ENCODE measurements at places on chromosomes 2 and 18. TPM values are rescaled to one million over a fixed set of nuclear protein-coding genes. Genes with fewer than 3 reads are reported as not detected.
A peak's percentile ranks its signal among the peaks of the same experiment; 100 is the strongest.

- H3K27me3 ChIP-seq, result no peaks in the 10 kb centered on the region
- H3K36me3 ChIP-seq, result no peaks in the 10 kb centered on the region
- no peak for DNase-seq
- H3K4me1 ChIP-seq, result no peaks in the 10 kb centered on the region
- H3K27ac ChIP-seq, result no peak overlapping the region
These were observed 175.3 kb upstream of the TCF4 start for GRCh38 chr18:55763298-55763697.

Gene TUBB8B
- total RNA-seq, result not detected

Gene EPB41L3
- total RNA-seq, result 10.9 TPM

DNA sequence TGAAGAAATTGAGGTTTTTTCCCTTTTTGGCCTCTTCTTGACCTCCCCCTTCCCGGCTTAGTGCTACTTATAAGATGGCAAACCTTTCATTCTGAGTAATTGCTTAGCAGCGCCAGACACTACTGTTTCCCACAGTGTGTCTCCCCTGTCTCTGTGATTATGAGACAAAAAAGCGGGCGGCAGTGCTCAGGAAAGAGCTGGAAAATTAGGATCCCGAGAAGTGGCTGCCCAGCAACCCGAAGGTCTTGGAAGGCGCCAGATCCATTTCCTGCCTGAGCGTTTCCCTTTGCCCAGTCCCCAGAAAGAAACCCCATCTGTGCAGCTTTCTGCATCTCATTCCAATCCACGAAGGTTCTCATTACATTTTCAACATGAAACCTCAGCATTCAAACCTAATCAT lies 191.9 kb upstream of the APCDD1 start:
- no peak overlapping the region for H3K27ac ChIP-seq
- no peak overlapping the region for H3K4me3 ChIP-seq
- H3K36me3 ChIP-seq, result no peaks in the 10 kb centered on the region
- no peak for DNase-seq

- H3K36me3 ChIP-seq, result no peaks in the 10 kb centered on the region
- DNase-seq, result no peak
These were observed 569.0 kb upstream of the SYT4 start for GRCh38 chr18:43846299-43846698.

DNA sequence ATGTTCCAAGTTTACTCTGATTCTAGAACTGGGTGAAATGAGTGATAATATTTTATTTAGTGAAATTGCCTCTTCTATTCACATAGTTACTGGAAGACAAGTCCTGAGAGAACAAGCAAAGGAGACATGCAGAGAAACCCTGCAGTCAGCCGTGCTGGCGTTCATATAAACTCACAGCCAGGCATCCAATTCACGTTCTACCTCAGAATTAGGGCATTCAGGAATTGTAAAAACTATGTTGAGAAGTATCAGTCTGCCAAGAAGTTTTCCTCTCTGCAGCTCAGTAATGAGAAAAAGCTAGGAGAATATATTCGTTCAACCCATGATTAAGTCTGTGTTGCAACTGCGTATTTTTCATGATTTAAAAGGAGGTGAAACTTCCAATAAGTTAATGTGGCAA lies 156.2 kb upstream of the DSEL start:
- no peaks in the 10 kb centered on the region for H3K27me3 ChIP-seq
- H3K4me1 ChIP-seq, result no peaks in the 10 kb centered on the region
- no peak overlapping the region for H3K4me3 ChIP-seq
- no peak for DNase-seq
- H3K36me3 ChIP-seq, result no peaks in the 10 kb centered on the region

- no peak for DNase-seq
- H3K4me3 ChIP-seq, result no peak overlapping the region
- no peak overlapping the region for H3K27ac ChIP-seq
- no peaks in the 10 kb centered on the region for H3K36me3 ChIP-seq
These were observed 8.9 kb downstream of the SH2D6 start for GRCh38 chr2:85427300-85427835.

Gene CNOT11
- 46.8 TPM for total RNA-seq

- no peaks in the 10 kb centered on the region for H3K27me3 ChIP-seq
- no peaks in the 10 kb centered on the region for H3K36me3 ChIP-seq
- no peak overlapping the region for H3K27ac ChIP-seq
- H3K4me1 ChIP-seq, result no peaks in the 10 kb centered on the region
These were observed 1337.6 kb upstream of the SLC39A10 start for GRCh38 chr2:194319222-194319992.

GRCh38 chr2:235045336-235045972 lies 93.6 kb downstream of the SH3BP4 start:
- DNase-seq, result no peak
- H3K36me3 ChIP-seq, result no peaks in the 10 kb centered on the region
- peak overlapping the region; percentile 19 for H3K4me3 ChIP-seq

Gene SGPP2
- total RNA-seq, result 1.7 TPM

Gene ATP6V1B1
- total RNA-seq, result not detected

- DNase-seq, result no peak
- H3K4me3 ChIP-seq, result no peak overlapping the region
- H3K27ac ChIP-seq, result no peak overlapping the region
These were observed 39.4 kb downstream of the MYT1L start for GRCh38 chr2:2291500-2292260.

Gene SEPTIN2
- total RNA-seq, result 196 TPM

Gene FRZB
- not detected for total RNA-seq

DNA sequence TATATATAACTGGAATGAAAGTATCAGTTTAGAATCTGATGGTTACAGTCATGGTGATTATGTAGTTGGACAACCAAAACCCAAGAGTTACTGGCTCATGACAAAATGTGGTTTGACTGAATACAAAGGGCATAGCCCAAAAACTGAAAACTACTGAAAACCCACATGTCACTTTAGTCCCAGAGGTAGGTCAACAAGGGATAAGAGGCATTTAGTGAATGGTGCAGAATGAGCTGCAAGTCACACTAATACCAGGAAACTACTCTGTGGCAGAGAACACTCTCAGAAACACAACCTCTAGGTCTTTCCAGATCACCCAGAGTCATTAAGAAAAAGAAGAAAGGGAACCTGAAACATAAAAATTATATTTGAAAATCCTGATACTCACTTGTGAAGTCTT lies 154.5 kb downstream of the AGPS start:
- H3K36me3 ChIP-seq, result no peaks in the 10 kb centered on the region
- no peak overlapping the region for H3K4me3 ChIP-seq
- H3K27ac ChIP-seq, result no peak overlapping the region
- peaks cover 4% of the 10 kb centered on the region for H3K4me1 ChIP-seq
- DNase-seq, result no peak

Gene EGR4
- 0.14 TPM for total RNA-seq

Gene NBEAL1
- 11.2 TPM for total RNA-seq

- peaks cover 13% of the 10 kb centered on the region for H3K27me3 ChIP-seq
- peaks cover 12% of the 10 kb centered on the region for H3K4me1 ChIP-seq
- no peak for DNase-seq
- no peaks in the 10 kb centered on the region for H3K36me3 ChIP-seq
These were observed 796 bp downstream of the MYO1B start for GRCh38 chr2:191245869-191246531.

DNA sequence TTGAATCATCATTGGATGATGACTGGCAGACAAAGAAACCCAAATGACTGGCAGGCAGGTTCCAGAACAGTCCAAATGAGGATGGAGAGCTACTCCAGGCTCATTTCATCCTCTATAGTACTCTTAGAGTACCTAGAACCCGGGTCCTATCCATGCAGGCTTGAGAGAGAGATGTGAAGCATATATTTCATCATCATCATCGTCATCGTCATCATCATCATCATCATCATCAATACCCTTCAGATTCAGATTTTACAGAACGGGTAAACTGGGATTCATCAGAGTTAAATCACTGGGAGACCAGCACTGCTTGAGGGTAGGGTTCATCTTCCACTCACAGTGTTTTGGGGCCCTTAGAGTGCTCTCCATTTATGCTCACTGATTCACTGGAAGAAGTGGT lies 52.3 kb downstream of the PAX8 start:
- peaks cover 4% of the 10 kb centered on the region for H3K27me3 ChIP-seq
- no peak overlapping the region for H3K27ac ChIP-seq
- no peak for DNase-seq
- no peak overlapping the region for H3K4me3 ChIP-seq

Gene KIF1A
- total RNA-seq, result not detected
